ENCODE measurements at places on chromosomes 16 and 17. TPM values are rescaled to one million over a fixed set of nuclear protein-coding genes. Genes with fewer than 3 reads are reported as not detected.

GRCh38 chr17:5284681-5285080, 2.6 kb downstream of the RABEP1 start:
- H3K36me3 ChIP-seq: no peaks in the 10 kb centered on the region
- peaks cover 18% of the 10 kb centered on the region for H3K4me1 ChIP-seq
- no peak overlapping the region for H3K27ac ChIP-seq
- DNase-seq: no peak

DNA sequence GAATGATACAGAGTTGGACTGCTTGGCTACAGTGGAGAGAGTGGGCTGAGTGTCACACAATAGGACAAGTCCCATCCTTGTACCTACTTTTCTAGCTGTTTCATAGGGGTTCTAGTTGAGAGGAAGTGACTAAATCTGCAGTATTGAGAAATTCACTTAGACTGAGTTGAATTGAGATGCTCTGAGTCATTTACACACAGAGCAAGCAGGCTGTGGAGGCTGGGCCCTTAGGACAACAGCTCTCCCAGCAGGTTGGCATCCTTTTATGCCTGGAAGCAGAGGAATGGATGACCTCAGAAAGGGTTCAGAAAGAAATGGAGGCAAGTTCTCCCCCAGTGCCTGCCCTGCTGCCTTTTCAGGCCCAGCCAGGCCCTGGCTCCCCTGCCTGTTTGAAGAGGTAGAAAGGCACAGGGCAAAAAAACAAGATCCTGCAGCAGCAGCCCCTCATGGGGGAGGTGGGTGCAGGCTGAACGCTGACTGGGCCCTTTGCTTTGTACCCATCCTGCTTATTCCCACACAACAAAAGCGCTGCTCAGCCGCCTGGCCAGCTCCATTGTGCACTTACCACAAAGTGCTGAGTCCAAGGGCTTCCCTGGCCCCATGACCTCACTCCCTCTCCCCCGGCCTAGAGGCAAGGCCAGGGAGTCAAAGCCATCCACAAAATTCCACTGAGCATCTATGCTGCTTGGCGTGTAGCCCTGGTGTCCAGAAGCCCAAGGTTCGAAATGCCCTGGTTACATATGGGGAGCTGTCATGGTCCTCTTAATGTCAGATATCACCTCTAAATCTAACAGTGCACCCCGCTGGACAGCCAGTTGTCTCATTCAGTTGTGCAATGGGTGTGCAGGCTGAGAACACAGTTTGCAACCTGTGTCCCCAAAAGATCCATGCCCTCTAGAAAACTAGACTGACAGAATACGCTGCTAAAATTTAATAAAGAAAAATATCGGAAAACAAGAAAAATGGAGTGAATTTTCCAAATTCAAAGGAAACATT, 5.4 kb upstream of the CRYBA1 start:
- no peak overlapping the region for H3K4me3 ChIP-seq
- DNase-seq: no peak
- H3K4me1 ChIP-seq: no peaks in the 10 kb centered on the region

DNA sequence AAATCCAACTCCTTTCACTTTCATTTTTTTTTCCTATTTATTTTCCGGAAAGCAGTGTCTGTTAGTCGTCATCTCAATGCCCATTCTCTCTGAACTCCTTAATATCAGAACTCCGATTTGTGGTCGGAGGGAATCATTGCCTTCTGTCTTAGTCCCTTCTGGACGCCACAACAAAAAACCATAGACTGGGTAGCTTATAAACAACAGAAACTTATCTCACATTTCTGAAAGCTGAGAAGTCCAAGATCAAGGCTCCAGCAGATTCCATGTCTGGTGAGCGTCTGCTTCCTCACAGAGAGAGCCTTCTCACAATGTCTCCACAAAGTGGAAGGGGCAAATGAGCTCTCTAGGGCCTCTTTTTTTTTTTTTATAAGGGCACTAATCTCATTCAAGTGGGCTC, 296.6 kb upstream of the CDH11 start:
- H3K4me1 ChIP-seq: no peaks in the 10 kb centered on the region
- DNase-seq: no peak
- no peak overlapping the region for H3K27ac ChIP-seq
- no peak overlapping the region for H3K4me3 ChIP-seq

DNA sequence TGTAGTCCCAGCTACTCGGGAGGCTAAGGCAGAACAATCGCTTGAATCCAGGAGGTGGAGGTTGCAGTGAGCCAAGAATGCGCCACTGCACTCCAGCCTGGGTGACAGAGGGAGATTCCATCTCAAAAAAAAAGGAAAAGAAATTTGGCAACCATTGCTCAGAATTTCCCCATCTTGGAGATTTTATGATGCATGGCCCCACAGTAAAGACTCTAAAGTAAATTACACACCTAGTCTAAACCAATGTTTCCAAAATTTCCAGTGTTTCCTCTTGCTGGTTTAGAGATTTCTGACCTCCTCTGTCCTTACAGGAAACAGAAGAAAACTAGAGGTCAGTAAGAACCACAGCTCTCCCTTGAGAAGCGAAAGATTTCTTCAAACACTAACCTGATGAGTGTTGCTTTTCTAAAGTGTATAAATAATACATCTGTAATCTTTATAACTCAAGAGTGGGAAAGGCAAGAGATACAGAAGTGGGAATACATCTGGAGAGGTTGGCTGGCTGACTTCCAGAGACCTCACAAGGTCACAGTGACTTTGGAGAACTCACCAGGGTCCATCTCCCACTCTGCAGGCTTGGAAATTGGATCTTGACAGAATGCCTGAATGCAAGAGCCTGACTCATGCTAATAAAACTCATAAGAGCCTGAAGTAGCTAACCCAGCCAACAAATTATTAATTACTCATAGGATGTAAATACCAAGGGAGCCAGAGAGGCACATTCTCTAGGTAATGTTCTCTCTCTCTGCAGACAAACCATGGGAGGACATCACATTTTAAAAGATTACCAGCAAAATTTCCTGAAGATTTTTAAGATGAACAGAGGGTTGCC, 8.8 kb downstream of the ADAT1 start:
- DNase-seq: no peak
- H3K27me3 ChIP-seq: no peaks in the 10 kb centered on the region
- no peak overlapping the region for H3K4me3 ChIP-seq
- no peak overlapping the region for H3K27ac ChIP-seq

The PITPNC1 gene
- 3.0 TPM for total RNA-seq

The KRT27 gene
- total RNA-seq: not detected

The GPR179 gene
- not detected for total RNA-seq

The SSTR5 gene
- not detected for total RNA-seq

All from transverse colon (tissue), 4 donors.